Melanocyte of skin (primary cell): ENCODE measurements at places on chromosomes 5 and 9. TPM values are rescaled to one million over a fixed set of nuclear protein-coding genes. Genes with fewer than 3 reads are reported as not detected.

SLC46A2 gene
- total RNA-seq: not detected in 2 replicates

GPR21 gene
- total RNA-seq: 0.69 and 1.1 TPM in 2 replicates

TAS2R1 gene
- total RNA-seq: not detected in 2 replicates

GMCL2 gene
- not detected in 2 replicates for total RNA-seq

ENDOG gene
- total RNA-seq: 21.7 and 32.3 TPM in 2 replicates
